Fibroblast of upper back skin (primary cell): ENCODE measurements at places on chromosomes 2 and 18.

DNA sequence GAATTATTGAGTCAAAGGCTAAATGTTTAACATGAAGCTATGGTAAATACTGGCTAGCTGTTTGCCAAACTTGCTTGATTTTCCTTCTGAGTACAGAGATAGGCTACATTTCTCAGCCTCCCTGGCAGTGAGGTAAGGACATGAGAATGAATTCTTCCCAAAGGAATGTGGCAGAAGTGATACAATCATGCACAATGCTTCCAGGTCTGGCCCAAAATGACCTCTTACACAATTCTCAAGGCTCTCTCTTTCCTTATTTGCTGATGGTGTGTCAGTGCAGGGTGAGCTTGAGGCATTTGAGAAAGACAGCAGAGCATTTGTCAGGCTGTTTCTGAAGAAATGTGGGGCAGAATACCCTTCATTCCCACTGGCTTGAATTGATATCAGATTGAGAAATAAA lies 95.6 kb upstream of the NABP1 start:
- DNase-seq, result peak; percentile 94

GRCh38 chr18:56412951-56413350 lies 225.4 kb downstream of the TXNL1 start:
- no peak for DNase-seq

DNA sequence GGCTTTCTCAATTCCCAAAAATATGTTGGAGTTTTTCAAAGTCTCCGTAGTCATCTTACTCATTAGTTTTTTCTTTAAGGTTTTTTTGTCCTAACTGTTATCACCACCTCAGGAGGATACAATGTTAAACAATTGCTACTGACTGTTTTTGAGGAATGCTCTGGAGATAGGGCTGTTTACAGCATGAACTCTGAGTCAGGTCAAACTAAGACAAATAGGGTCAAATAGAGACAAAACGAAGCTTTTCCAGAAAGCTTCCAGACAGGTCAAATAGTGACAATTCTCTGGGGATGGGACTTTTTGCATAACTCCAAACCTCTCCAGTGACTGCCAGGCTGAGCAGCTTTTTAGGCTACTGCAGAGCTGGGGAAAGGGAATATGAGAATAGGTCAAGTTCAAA lies 15.2 kb upstream of the DIPK1C start:
- DNase-seq, result no peak

DNA sequence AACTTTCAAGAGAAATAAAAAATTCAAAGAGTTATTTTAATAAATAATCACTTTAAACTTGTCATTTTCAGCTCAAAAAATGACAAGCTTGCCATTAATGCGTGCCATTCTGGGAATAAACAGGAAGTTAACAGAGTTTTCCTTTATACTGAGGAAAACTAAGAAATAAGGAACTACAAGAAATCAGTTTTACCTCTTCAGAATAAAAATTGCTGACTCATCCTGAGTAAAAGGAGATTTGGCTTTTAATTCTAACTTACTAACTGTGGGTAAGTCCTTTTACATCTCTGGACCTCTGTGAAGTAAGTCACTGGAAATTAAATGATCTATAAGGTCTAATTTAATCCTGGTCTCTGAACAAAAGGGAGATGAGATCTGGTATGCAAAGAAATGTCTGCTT lies 16.1 kb downstream of the CEBPZ start:
- DNase-seq, result no peak

DNA sequence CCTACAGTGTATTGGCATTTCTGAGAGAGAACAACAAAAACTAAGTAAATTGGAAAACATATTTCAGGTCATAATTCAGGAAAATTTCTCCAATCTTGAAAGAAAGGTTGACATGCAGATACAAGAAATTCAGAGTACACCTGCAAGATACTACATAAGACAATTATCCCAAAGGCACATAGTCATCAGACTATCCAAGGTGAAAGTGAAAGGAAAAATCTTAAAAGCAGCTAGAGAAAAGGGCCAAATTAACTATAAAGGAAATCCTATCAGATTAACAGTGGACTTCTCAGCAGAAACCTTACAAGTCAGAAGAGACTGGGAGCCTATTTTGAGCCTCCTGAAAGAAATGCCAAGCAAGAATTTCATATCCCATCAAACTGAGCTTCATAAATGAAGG lies 449.0 kb upstream of the MMADHC start:
- no peak for DNase-seq

DNA sequence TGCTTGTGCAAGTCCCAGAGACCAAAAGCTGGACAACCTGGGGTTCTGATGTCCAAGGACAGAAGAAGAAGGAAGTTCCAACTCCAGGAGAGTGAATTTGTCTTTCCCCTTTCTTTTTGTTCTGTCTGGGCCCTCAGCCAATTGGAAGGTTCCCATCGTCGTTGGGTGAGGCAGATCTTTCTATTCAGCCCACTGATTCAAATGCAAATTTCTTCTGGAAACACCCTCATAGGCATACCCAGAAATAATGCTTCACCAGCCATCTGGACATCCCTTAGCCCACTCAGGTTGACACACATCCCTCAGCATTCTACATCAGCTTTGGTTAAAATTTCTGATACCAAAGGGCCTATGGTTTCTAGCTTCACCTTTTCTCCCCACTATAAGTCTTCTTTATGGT lies 156.5 kb downstream of the SP3 start:
- no peak for DNase-seq

- no peak for DNase-seq
Measured at GRCh38 chr2:39712953-39713352, 47.2 kb downstream of the TMEM178A start.

DNA sequence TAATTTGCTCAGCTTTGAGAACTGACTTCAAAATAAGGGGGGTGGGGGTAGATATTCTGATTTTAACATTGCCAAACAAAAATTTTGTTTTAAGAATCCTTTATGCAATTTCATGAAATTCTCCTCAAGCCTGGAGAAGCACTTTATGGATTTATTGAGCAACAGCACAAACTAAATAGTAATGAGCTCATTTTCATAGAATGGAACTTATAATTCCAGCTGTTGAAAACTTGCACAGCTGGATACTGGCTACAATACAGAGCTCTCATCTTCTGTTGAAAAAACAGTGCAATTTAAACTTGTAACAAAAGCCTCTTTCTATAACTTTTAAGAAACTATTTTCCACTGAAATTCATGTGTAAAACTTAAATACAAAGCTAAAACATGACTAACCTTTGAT lies 137.6 kb upstream of the FN1 start:
- DNase-seq, result peak; percentile 38

DNA sequence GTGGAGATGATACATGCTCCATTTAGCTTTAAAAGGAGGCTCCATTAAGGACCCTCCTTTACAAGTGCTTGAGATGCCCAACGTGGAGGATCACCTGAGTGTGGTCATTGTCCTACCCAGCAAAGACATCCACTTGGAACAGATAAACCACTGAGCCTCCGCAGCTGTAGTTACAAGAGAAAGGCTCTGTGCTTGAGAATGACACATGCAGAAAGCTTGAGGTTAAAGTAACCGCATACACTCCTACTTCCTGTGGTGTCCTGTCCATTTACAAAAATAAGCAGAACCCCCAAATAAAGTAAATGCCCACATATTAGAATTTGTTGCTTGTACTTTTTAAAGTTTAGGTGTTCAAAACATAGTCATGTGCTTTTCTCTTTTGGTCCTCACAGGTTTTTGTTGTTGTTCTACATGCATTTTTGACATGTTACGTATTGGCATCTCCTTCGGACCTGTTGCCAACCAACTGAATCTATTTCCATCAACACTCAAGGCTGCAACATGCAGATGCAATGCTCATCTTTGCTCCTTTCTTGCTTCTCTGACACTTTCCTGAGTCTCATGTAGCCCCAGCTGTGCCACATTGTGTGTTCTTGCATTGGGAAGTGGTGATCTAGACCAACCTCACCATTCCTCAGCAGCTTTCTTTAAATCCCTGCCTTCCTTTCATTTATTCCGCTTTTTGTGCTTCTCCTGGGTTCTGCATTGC lies 56.0 kb downstream of the SERPINB7 start:
- DNase-seq, result peak; percentile 73

DNA sequence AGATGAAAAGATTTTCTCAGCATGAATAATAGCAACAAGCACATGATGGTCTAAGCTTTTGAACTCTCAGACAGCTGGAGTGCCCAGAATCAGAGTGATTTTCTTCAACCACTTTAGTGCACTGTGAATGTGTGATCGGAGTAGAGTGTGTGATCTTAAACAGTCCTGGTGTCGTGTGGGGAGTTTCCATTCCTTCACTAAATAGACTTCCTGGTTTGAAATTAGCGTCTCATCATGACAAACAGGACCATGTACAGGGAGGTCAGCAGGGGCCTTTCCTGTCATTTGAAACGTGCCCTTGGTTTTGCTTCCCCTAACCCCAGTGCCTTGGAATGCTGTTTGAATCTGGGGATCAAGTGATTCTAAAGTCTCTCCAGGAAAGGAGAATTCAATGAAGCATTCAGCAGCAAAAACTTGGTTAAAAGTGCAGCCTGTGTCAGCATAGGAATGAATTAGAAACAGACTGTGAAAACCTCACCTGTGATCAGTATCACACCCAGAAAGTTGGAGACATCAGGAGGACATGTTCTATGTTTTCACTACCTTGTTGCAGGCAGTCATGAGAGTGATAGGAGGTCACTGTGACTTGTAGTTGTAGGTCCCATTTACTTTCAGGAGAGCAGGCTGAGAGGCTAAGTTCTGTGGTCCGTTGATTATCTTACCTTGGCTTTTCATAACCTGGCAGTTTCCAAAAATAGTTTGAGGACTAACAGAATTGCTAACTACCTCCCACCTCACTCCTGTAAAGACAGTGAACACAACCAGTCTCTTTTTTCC lies 400.3 kb downstream of the MTX2 start:
- DNase-seq, result no peak

GRCh38 chr2:122966461-122966860 lies 1058.6 kb upstream of the CNTNAP5 start:
- DNase-seq, result no peak

DNA sequence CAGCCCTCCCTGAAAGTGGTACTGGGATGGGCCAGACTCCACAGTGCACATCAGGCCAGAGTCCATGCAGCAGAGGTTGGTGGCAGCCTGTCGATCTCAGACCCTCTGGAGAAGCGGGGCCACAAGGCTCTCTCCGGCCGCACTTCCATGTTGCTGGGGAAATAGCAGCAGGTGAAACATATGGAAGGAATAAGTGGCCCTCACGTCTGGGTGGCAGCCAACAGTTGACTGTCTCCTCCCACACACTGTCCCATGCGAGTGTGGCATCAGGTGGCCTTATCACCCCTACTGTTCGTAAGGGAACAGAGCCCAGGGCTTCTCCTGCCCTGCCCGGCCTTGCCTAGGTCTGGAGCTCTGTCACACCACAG lies 58.1 kb upstream of the FOSL2 start:
- DNase-seq, result no peak
